ENCODE measurements at places on chromosomes 12 and 14.

- no peak for DNase-seq
Observed at GRCh38 chr14:33120341-33120740, 181.7 kb downstream of the NPAS3 start.

GRCh38 chr14:25477316-25478098 lies 427.6 kb upstream of the STXBP6 start:
- DNase-seq, result no peak

- DNase-seq, result no peak
Observed at GRCh38 chr14:76201162-76201561, 49.4 kb downstream of the GPATCH2L start.

DNA sequence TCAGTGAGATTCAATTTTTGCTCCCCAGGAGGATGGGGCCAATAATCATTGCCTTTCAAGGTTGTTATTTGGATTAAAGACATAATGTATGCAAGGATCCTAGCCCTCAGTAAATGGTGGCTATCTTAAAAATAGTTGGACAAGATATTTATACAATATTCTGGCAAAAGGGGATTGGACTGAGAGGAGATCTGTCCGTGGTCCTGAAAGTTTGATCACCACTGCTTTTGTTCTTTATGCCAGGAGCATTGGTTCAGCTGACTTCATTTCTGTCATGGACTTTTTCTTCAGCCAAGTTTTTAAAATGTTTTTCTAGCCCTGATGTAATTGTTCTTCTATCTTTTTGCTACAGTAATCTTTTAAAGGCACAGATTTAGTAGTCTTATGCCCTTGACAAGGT lies 70.2 kb upstream of the TCL1A start:
- DNase-seq, result no peak

DNA sequence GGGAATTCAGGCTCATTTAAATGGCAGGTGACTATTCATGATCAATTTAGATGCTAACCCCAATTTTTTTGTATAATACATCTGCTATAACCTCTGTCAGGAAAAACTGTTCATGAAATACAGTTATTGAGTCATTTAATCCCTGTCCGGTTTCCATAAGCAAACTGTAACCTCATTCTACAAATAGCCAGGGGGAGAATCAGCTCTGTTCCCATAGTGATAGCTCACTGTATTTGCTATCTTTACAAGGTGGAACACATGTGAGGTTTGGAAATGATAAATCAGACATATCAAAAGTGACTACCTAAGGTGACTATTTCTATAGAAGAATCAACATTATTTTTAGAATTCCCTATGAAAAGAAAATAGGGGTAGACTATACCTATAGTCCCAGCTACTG lies 38.6 kb upstream of the VPS33A start:
- DNase-seq, result no peak

- DNase-seq, result no peak
Observed at GRCh38 chr12:86744547-86745212, 488.5 kb upstream of the MGAT4C start.

DNA sequence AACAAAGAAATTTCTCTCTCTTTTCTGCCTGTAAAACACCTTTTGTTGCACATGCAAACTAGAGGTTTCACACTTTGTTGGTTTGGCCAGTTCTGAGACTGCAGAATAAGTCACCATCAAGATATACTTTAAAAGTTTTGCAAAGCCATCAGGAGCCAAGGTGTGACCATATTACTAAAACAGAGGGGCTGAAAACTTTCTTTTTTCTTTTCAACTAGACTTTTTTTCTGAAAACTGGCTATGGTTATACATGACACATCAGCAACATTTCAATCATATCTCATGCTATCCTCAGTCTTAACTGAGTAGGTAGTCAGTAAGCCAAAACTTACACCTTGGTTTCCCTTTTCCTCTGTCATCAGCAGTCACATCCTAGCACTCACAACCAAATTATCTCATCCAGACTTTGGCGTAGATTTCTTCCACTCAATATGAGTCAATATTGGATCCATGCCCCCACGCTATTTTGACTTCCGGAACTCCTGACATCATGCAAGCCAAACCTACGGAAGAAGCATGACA lies 4.1 kb upstream of the IFNG start:
- DNase-seq, result no peak

- DNase-seq, result no peak
Observed at GRCh38 chr12:25110260-25110659, 84.7 kb downstream of the DNAI7 start.

DNA sequence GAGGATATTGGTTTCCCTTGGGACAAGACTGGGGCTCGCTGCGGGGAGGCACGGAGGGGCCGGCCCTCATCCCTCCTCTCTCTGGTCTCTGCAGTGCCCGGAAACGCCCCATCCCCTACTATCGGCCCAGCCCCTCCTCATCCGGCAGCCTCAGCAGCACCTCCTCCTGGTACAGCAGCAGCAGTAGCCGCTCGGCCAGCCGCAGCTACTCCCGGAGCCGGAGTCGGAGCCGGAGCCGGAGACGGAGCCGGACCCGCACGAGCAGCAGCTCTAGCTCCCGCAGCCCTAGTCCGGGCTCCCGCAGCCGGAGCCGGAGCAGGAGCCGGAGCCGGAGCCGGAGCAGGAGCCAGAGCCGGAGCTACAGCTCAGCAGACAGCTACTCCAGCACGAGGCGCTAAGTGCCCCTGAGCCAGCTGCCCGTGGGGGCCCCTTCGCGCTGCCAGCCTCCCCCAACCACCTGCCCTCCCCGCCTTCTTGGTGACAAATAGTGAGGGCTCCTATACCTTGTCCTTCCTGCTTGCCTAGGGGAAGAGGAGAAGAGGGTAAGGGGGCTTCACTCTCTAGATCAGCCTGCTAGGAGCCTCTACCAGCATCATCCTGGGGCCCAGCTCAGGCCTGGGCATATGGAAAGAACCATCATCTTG lies 22.2 kb upstream of the HSPB8 start:
- no peak for DNase-seq

GRCh38 chr12:84825149-84825548 lies 87.5 kb downstream of the SLC6A15 start:
- no peak for DNase-seq

DNA sequence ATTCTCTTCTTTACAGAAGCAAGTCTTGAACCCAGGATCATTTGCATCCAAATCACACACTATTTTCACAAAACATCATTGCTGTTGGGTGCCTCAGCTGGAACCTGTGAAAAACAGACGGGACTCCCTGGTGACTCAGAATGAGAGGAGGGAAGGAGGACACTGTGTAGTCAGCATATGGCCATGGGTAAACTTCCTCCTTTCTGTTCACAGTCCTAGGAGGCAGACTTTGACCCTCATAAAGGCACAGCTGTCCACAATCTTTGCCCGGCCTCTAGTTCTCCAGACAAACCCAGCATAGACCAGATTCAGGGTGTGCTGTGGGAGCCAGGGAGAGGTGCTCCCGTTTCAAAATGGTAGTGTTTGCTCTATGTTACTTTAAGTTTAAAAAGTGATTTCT lies 62.0 kb downstream of the DYRK2 start:
- no peak for DNase-seq

GRCh38 chr14:90235179-90235976 lies 21.0 kb upstream of the PSMC1 start:
- DNase-seq, result no peak

DNA sequence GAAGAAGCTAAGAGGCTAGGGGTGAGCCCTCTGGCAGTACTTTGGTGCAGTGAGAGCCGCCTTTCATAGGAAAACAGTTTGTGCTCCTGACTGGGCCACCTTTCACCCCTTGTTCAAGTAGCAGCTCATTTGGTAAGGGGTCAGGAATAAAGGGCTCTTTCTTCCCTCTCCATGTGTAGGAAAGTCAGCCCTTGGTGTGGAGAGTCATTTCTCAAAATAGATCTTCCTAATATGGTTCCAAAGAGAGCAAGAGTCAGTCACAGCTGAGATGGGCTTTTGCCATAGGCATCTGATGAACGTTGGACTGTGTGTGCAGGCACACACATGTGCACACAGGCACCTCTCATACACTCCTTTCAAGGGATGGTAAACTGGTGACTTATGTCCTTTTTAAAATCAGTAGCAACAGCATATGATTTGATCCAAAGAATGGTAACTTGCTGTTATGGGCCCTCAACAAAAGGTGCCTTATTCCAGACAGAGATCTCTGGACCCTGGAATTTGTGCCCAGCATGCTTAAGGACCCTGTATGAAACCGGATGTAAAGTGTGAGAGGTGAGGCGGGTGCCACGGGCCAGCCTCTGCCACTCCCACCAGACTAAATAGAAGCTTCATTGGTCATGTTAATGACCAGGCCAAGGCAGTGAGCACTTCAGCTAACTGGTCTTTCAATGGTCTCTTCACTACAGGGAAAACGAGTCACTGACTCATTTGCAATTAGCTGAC lies 16.7 kb upstream of the RIC8B start:
- DNase-seq, result no peak

DNA sequence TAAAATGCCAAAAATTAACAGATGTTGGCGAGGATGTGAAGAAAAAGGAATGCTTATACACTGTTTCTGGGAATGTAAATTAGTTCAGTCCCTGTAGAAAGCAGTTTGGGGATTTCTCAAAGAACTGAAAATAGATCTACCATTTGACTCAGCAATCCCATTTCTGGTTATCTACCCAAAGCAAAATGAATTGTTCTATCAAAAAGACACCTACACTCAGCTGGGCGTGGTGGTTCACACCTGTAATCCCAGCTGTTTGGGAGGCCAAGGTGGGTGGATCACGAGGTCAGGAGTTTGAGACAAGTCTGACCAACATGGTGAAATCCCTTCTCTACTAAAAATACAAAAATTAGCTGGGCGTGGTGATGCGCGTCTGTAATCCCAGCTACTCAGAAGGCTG lies 279.3 kb upstream of the PDE3A start:
- DNase-seq, result no peak

- DNase-seq, result no peak
Observed at GRCh38 chr14:22472935-22473854, 115.8 kb downstream of the DAD1 start.

DNA sequence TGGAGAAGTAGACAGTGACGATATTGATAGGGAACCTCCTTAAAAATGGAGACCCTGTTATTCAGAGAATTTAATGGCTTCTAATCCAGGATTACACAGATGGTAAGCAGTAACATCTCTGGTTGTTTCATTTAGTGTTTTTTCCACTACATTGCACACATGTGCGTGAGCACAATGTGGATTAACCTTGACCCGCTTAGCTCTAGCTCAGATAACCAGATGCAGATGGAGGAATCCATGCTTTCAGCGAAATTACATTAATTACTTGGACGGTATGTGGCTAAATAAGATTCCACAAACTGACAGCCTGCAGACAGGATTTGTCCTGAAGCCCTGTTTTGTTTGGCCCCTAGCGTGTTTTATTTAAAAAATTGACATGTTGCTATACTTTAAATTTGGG lies 378.4 kb downstream of the CCDC91 start:
- no peak for DNase-seq

GRCh38 chr12:68559984-68560850 lies 50.5 kb upstream of the RAP1B start:
- no peak for DNase-seq

- DNase-seq, result no peak
Observed at GRCh38 chr12:122238861-122239260, 13.0 kb upstream of the DIABLO start.

DNA sequence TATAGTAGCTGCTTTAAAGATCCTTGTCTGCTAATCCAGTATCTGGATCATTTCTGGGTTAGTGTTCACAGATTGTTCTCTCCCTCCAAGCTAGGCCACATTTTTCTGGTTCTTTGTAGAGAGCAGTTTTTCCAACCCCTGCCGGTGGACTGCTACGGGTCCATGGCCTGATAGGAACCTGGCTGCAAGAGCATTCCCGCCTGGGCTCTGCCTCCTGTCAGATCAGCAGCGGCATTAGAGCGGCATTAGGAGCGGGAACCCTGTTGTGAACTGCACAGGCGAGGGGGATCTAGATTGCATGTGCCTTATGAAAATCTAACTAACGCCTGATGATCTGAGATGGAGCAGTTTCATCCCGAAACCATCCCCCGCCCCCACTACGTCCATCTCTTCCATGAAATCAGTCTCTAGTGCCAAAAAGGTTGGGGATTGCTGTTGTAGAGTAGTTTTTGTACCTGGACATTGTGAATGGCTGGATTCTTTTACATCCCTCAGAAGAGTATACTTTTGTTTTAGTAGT lies 50.4 kb downstream of the MYRFL start:
- no peak for DNase-seq

DNA sequence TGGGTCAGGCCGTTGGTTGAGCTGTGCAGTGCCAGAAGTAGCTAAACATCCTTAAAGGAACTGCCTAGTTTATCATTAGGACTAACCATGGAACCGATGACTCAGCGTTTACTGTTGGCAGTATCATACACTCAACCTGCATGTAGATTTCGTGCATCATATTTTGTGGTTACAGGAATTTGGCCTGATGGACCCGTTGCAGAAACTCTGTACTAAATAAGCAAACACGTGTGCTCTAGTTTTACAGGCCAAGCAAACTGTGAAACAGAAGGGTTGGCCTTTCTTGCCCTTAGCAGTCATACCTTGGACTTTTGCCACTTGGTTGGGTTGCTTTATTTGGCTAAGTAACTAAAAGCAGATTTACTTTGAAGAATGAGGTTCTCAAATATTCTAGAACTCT lies 35.6 kb downstream of the DGLUCY start:
- DNase-seq, result no peak

- no peak for DNase-seq
Observed at GRCh38 chr12:4591180-4591687, 29.2 kb downstream of the DYRK4 start.

DNA sequence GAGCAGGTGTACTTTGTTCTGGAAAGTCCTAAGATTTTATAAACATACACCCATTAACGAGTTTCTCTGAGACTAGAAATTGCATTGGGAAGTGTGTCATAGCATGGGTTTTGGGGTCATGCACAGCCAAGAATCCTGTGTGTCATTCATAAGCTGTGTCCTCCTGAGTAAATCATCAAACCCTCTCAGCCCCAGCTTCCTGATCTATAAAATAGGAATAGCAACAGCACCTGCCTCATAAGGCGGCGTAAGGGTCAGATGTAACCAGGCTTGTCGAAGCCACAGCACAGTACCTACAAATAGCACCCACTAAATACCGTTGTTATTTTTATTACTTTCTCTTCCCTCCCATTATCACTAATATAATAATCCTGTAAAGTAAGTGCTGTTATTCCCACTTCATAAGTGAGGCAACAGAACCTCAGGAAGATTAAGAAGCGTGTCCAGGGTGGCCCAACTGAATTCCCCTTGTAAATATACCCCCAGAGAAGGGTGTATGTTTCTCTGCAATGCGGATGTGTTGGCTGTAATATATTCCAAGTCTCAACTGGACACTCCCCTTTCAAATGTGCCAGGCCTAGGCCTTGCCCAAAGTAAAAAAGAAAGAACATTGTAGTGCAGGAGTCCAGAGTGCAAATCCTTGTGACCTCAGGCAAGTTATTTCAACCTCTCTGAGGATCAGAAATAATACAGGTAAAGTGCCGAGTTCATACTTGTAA lies 188.3 kb upstream of the BCL2L14 start:
- no peak for DNase-seq

- DNase-seq, result no peak
Observed at GRCh38 chr12:124484526-124484953, 82.9 kb downstream of the NCOR2 start.

DNA sequence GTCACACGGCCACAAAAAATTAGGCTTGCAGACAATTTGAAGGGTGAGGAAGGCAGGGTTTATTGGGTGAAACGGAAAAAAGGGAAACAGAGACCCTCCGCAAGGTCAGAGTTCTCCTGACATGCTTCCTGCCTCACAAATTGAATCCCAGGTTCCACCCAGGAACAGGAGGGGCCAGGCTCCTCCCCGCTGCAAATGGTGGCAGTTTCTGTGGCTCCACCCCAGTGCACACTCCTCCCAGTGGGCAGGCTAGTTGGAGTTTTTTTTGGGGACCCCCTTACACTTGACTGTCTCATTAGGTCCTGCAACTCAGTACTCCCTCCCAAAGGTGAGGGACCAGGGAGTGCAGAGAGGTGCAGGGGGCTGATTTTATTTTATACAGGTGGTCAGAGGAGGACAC lies 39.4 kb upstream of the PPP1CC start:
- no peak for DNase-seq

GRCh38 chr12:14883686-14884085 lies 2.0 kb downstream of the MGP start:
- no peak for DNase-seq

All from vagina (tissue), 2 donors.